ENCODE measurements at places on chromosomes 4 and X. TPM values are rescaled to one million over a fixed set of nuclear protein-coding genes. Genes with fewer than 3 reads are reported as not detected.

Gene FHDC1
- total RNA-seq: 12.8 TPM

Gene PABPC1L2A
- not detected for total RNA-seq

Gene NEIL3
- total RNA-seq: 2.7 TPM

Gene NDP
- not detected for total RNA-seq

Gene MYOZ2
- not detected for total RNA-seq

Gene ASMT
- total RNA-seq: not detected

Gene PAGE1
- total RNA-seq: not detected

Gene OFD1
- 26.1 TPM for total RNA-seq

Gene PCDH11X
- 0.11 TPM for total RNA-seq

Data from esophagus squamous epithelium (tissue), 5 donors.